EH (cell line): ENCODE measurements at places on chromosomes 4 and X.

GRCh38 chrX:85619962-85620361 lies 240.5 kb upstream of the POF1B start:
- no peak for DNase-seq

GRCh38 chr4:127558489-127559407 lies 74.0 kb upstream of the INTU start:
- no peak for DNase-seq

DNA sequence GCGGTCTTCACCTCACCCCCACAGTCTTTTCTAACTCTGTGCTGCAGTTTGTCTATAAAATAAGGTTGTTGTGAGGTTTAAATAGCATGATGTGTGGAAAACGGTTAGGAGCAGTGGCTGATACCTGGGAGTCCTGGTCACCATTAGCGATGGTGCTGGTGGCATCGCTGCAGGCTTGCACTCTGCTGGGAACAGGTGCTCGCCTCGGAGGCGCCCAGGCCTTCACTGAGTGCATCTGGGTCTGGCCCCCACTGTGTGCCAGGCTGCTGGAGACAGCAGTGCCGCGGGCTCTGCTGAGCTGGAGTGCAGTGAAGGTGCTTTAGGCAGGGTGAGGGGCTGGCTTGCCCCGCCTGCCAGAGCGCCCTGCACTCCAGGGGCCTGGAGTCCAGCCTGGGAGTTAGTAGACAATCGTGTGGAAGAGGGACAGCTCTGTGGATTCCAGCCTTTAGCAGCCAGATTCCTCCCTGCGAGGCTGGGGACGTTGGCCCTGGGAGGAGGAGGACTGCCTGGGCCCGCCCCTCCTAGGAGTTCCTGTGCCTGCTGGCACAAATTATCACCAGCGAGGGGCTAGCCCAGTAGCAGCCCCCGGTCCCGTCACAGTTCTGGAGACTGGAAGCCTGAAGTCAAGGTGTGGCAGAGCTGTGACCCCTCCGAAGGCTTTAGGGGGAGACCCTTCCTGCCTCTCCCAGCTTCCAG lies 7.3 kb downstream of the RGS12 start:
- DNase-seq: no peak

- DNase-seq: no peak
Measured at GRCh38 chrX:10126044-10126443, 30.7 kb upstream of the CLCN4 start.

DNA sequence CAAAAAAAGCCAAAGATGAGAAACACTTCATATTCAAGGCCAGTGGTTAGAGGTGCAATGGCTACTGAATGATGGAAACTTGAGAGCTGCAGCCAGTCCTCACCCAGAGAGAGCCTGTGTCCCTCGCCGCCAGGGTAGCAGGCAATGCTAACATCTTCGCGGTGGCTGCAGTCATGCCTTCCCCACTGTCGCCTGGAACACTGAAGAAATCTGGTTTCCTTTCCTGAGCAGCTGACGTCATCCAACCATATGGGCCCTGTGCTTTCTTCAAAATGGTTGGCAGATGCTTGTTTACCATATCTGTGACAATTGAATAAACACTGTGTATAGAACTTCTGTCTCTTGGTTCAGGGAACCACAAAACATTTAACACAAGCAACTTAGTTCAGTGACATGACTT lies 39.7 kb downstream of the PRSS12 start:
- DNase-seq: no peak
